Activated naive CD4-positive, alpha-beta T cell (primary cell): ENCODE measurements at places on chromosomes 5 and 9.

- no peak for DNase-seq
These were observed 568.2 kb upstream of the CDH18 start for GRCh38 chr5:20556115-20556763.

- no peak for DNase-seq
These were observed 93.8 kb upstream of the GRHPR start for GRCh38 chr9:37328556-37329227.

- DNase-seq = no peak
These were observed 11.0 kb downstream of the NIPBL start for GRCh38 chr5:36887532-36887931.

- DNase-seq = no peak
These were observed 265.0 kb upstream of the FAM174A start for GRCh38 chr5:100270023-100270771.

- no peak for DNase-seq
These were observed 16.4 kb upstream of the C5orf58 start for GRCh38 chr5:170216257-170216864.

GRCh38 chr5:19018822-19019221, 969.2 kb downstream of the CDH18 start:
- no peak for DNase-seq

GRCh38 chr5:42397267-42397666, 26.0 kb upstream of the GHR start:
- DNase-seq = no peak

GRCh38 chr5:61256474-61256873, 75.6 kb upstream of the ZSWIM6 start:
- no peak for DNase-seq

- DNase-seq = no peak
These were observed 83.5 kb downstream of the C9orf152 start for GRCh38 chr9:110124439-110124838.

GRCh38 chr5:71564895-71565294, 22.2 kb upstream of the MCCC2 start:
- no peak for DNase-seq

DNA sequence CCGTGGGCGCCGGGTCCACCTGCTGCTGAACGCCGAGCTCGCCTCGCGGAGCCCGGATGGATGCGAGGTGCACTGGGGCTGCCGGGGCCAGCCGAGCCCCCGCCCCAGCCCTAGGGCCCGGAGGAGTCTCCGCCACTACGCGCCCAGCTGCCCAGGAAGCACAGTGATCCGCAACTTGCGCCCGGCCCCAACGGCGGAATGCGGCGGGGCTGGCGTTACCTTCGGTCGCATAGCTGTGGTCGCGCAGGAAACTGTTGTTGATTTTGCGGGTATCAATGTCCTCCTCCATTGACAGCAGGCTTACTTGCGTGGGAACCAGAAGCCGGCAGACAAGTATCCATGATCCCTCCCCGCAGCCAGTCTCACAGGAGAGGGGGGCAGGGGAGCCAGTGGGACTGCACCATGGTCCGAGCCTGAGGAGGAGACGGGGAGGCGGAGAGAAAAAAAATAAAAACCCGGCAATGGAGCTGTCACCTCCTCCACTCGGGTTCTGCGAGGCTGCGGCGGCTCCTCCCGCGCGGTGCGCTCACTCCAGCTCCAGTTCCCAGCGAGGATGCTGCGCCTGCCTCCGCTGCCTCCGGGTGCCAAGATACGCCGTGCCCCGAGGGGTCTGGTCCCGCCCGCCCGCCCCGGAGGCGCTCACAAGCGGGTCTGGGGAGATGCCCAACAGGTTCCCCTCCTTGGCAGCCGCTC, 628 bp downstream of the PPP2R2B start:
- DNase-seq = peak; percentile 3

DNA sequence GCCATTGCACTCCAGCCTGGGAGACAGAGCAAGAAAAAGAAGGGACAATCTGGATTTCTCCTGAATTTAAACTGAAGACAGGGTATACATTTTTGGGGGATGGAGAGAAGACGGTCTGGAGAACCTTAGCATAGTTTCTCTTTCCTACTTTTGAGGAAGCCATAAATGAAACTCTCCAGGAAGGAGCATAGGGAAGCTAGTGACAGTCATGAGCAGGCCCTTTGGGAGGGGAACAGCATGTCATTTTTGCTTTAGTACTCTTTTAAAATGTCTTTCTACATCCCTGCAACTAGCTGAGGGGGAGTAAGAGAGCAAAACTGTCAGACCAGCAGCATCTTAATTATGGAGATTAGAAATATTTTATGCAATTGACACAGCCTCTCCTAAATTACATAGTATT, 8.2 kb upstream of the SLC44A1 start:
- no peak for DNase-seq

GRCh38 chr9:120474591-120475243, 105.2 kb downstream of the CDK5RAP2 start:
- DNase-seq = no peak

DNA sequence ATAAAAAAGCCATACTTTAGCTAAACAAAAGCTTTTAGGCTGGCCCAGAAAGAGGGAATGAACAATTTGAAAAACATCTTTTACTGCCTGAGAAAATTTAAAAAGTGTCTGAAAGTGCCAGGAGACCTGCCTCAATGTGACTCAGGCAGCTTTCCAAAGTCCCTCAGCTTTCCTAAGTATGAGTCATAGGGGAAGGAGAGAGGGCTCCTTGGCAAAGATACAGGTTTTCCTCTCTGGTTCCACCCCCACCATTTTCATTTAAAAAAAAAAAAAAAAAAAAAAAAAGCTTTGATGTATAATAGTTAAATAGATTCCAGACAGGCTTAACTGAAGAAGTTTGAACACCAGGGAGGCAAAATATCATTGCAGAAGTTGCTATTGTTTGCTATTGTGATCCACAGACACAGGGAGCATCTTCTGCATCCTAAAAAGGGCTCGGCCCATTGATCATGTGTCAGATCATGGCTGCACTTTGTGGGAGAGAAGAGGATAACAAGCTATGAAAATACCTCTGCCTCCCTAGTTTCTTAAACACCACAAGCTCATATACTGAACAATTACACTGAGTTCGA, 71.5 kb downstream of the MRPS27 start:
- DNase-seq = no peak

GRCh38 chr5:126965061-126965475, 65.3 kb downstream of the MARCHF3 start:
- no peak for DNase-seq

GRCh38 chr9:16869131-16869881, 1.2 kb downstream of the BNC2 start:
- DNase-seq = no peak

DNA sequence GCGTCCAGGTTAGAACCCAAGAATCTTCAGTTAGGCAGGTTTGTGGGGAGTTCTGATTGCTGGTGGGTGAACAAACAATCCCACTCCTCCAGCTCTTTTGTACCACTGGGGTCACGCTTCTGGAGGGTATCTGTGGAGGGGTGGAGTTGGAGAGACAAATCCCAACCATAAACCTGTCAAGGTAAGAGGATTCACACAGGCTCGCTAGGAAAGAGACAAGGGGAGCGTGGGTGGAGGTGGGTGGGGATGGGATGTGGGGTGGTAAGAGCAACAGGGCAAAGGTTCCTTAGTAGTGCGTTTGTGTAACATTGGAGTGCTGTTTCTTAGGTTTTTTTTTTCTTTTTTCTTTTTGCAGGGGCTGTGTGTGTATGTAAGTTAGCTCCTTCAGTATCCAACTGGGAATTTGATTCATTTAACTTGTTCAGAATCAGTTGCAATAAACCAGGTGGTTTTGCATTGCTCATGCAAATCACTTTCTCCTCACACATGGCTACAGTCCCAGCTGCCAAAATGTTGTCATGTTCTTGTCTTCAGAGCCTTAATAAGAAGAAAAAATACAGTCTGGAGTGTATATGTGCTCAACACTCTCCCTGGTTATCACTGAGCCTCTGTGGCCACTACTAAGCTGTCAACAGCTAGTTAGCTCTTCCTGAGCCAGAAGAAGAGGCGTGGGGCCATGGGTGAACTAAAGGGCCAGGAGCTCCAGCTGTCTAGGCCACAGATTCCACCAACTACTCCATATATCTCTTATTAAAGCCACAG, 164.0 kb upstream of the RAD23B start:
- no peak for DNase-seq
